PC-3 (cell line): ENCODE measurements at places on chromosomes 2 and 18.

- DNase-seq = peak; percentile 16
Observed at GRCh38 chr18:66510357-66511045, 93.4 kb downstream of the CDH19 start.

- no peak for DNase-seq
Observed at GRCh38 chr2:216545359-216545758, 46.7 kb downstream of the RPL37A start.

DNA sequence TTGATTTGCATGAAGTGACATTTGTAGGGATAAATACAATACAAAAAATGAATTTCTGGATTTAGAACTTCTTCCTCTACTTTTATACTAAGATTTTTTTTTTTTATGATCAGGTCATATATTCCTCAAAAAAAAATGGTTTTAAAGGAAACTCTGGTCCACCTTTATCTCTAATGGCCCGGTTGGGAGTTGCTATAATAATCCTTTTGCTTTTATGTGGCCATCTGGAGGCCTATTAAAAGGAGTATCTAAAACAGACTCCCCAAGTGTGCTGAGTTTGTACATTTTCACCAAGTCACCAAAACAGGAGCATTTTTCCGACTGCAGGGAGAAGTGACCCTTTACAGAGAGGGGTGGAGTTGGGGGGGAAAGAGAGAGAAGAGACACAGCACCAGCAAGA lies 329.2 kb upstream of the FIGN start:
- no peak for DNase-seq

- peak; percentile 82 for DNase-seq
Observed at GRCh38 chr2:212592695-212593094, 54.1 kb upstream of the ERBB4 start.

DNA sequence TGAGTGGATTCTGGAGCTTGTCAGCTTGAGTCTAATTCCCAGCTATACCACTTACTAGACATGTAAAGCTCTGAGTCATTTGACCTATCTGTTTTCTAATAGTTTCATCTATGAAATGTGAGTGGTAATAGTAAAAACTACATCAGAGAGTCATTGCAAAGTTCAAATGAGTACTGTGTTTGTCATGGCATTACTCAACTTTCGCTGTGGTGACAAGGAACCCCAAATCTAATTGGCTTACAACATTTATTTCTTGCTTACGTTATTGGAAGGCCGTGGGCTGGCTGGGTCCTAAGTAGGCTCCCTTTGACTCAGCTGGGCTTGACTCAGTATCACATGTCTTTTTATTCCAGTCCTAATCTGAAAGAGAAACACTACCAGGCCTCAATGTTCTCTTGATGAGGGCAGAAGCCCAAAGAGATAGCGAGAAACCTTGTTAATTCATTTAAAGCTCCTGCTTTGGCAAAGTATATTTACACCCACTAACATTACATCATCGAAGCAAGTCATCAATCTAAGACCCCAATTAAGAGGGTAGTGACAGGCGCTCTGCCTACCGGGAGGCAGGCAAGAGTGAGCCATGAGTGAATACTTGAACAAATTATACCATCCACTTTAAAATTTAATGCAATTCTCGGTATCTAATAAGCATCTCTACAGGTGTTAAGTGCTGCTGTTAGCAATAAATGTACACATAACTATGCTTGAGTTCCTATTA lies 431.8 kb upstream of the SPHKAP start:
- DNase-seq = peak; percentile 95

DNA sequence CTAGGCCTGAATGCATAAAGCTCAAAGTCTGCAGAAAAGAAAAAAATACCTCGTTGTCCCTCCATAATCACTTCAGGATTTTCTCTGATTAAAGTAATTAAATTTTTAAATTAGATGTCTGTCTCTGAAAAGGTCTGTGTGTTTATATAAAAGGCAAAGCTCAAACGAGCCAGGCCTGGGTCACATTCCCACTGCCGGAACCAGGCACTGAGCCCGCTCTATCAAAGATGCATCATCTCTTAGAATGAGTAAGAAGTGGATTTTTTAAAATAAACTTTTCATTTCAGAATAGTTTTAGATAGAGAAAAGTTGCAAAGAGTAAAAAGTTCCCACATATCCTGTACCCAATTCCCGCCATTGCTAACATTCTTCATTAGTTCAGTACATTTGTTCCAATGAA lies 202.1 kb upstream of the KYNU start:
- DNase-seq = no peak

GRCh38 chr2:134634054-134634753 lies 84.6 kb downstream of the TMEM163 start:
- no peak for DNase-seq

- DNase-seq = peak; percentile 89
Observed at GRCh38 chr2:73830871-73831401, 2.2 kb downstream of the STAMBP start.

DNA sequence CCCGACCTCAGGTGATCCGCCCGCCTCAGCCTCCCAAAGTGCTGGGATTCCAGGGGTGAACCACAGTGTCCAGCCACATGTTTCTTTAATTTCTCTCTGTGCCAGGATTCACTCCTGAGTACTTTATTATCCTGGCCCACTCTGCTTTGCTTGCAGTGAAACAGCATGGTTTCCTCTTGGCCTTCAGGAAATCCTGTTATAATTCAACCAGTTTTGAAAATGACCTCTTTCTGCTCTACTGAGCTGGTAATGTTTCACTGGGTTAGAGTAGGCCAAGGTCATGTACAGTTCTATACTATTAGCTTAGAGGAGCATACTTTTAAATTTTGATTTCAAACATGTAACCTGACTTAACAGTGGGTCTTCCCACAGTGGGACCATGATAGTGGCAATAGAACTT lies 90.6 kb upstream of the PELI1 start:
- no peak for DNase-seq

- DNase-seq = peak; percentile 66
Observed at GRCh38 chr2:149037851-149038250, 648 bp upstream of the LYPD6B start.

GRCh38 chr2:158998551-158999248 lies 30.3 kb downstream of the TANC1 start:
- DNase-seq = no peak

DNA sequence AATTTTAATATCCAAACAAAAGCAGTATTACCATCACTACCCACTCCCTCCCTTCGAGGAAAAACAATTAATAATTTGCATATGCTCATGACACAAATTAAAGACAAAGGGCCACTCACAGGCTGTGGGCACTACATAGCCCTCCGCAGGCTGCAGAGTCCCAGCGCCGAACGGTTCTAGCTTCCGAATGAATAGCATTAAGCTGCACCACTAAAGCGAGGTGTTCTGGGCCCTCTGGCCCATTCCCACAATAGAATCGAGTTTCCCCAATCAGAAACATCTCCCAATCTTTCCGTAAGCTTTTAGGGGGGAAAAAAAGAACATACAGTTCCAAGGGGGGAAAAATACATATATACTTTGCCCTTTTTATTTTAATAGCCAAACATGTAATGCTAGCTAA lies 14.5 kb upstream of the SIX3 start:
- DNase-seq = no peak

- DNase-seq = peak; percentile 86
Observed at GRCh38 chr2:191679818-191680600, 2.1 kb downstream of the NABP1 start.

GRCh38 chr2:197620133-197620532 lies 55.3 kb downstream of the RFTN2 start:
- DNase-seq = no peak

DNA sequence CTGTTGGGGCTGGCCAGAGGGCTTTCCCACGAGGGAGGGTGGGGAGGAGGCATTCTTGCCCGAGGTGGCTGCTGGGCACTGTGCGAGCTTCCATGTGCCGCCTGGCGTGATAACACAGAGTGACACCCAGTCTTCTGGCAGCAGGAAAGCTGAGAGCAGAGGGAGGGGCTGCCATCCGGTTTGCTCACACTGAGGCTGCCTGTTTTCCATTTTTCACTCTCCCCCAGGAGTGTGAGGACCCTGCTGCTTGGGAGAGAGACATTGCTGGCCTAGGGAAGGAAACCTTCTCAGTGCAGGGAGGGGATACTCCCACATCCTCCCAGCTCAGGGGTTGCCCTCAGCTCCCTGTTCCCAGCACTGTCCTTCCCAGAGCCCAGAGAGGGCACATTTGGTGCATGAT lies 73.1 kb downstream of the INHBB start:
- no peak for DNase-seq

DNA sequence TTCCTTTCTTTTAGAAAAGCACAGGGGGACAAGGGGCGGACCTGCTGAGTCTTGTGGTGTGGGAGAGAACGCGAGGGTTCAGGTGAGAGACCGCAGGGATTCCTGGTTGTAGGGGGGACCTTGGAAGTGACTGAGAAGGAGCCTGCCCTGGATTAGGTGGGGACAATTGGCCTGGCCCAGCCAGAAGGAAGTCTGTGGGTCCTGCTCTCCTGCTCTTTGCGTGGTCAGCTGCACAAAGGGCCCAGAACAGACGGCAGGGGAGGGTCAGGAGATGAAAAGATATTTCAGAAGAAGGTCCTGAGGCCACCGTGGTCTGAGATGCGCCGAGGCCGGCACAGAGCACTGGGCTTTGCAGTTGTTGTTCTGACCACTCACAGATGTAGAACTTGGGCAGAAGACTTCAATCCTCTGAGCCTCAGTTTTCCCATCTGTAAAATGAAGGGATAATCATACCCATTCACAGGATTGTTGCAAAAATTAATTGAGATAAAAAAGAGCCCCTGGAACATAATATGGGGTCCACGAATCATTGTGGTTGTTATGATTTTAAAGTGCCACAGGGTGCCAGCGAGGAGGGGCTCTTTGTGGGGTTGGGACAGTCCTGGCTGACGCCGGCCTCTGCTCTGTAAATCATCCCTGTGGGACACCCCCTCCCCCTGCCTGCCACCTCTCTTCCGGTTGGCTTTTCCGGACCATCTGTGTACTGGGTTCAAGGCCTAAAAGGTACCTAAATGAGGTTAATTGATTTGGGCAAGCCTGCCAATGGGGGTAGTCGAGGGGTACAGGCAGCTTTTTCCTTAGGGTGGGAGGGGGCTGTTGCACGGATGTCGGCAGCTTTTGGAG lies 1.8 kb downstream of the LPIN1 start:
- no peak for DNase-seq

- DNase-seq = no peak
Observed at GRCh38 chr2:233449921-233450863, 95.9 kb downstream of the DGKD start.
